ENCODE measurements at places on chromosomes 16 and 17.

DNA sequence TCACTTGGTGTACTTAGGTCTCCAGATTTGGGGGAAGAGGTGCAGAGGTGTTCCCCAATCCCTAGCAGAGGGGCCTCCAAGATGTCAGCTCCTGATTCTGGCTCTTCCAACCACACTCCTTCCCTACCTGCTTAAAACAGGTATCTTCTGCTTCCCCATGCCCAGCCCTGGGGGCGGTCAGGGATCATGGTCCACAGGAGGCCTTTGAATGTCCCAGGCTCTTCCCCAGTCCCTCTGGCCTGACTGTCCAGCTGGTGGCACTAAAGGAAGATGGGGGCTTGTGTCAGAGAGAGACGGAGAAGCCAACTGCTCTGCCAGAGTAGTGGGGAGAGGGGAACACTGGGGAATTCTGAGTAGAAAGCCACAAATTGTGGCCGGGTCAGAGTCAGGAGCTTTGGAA is 3.8 kb downstream of the ARL4D start:
- DNase-seq, result no peak

GRCh38 chr17:77372444-77373298 is 231.9 kb downstream of the SEC14L1 start:
- DNase-seq, result no peak

DNA sequence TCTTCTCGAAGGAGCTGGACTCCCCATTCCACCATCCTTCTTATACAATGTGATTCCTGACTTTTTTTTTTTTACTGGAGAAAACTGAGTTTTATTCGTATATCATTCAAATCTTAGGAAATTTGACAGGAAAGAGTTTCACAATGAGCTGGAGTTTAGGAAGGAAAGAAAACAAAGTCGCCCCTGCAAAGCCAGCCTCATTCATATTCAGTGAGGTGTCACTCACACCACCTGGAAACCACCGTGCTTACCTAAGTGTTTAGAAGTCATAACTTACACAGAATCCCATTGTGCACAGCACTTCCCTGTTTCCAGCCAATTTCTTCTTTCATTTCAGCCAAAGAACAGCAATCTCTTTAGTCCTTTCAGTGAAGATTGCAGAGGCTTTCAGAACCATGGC is 90.3 kb upstream of the CHMP6 start:
- no peak for DNase-seq

DNA sequence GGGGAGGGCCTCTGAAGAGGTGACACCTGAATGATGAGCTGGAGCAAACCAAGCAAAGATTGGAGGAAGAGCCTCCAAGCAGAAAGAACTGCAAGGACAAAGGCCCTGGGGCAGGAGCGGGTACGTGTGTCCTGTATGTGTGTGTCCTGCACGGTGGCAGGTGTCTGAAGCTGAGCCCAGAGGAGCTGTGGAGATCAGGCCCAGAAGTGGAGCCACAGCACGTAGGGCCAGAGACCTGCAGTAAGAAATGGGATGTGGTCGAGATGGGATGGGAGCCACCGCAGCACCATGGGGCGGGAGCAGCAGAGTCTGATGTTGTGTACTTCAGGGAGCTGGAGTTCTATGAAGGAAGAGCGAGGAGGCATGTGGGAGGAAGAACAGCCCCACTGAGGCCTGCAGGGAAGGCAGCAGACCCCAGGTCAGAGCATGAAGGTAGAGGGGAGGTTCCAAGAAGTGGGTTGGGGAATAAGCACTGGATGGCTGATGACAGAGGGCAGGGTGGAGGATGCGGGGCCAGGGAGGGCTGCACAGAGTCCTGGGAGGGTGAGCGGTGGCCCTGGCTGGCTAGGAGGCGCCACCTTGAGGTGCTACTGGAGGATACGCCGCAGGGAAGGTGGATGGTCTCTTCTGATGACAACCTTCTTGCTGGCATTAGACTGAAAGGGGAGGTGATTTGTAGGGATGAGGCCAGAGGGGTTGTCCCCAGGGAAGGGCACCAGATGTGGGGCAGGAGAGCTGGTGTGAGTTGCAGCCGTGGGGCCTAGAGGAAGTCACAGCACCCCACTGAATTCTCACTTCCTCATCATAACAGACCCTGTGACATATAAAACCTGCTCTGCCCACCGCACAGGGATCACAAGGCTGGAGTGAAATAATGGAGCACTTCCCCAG is 10.6 kb upstream of the CETP start:
- DNase-seq, result peak; percentile 38

- DNase-seq, result no peak
Measured at GRCh38 chr16:81518439-81518757, 73.8 kb downstream of the CMIP start.

GRCh38 chr16:23279721-23280153 is 22.4 kb upstream of the SCNN1B start:
- no peak for DNase-seq

DNA sequence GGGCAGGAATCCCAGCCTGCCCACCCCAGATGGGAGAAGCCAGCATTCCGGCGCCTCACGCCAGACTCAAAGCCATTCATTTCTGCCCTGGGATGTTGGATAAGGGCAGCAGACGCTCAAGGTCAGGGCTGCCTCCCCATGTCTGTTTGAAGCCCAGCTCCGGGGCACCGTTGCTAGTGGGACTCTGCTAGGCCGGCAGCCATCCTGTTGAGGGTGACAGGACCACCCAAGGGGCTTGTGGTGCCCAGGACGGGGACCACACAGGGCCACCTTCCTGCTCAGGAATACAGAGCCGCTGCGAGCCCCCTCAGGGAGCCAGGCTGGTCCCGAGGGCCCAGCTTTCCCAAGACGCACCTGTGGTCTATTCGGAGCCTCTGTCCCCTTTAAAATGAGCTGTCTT is 101.7 kb upstream of the CREBBP start:
- no peak for DNase-seq

DNA sequence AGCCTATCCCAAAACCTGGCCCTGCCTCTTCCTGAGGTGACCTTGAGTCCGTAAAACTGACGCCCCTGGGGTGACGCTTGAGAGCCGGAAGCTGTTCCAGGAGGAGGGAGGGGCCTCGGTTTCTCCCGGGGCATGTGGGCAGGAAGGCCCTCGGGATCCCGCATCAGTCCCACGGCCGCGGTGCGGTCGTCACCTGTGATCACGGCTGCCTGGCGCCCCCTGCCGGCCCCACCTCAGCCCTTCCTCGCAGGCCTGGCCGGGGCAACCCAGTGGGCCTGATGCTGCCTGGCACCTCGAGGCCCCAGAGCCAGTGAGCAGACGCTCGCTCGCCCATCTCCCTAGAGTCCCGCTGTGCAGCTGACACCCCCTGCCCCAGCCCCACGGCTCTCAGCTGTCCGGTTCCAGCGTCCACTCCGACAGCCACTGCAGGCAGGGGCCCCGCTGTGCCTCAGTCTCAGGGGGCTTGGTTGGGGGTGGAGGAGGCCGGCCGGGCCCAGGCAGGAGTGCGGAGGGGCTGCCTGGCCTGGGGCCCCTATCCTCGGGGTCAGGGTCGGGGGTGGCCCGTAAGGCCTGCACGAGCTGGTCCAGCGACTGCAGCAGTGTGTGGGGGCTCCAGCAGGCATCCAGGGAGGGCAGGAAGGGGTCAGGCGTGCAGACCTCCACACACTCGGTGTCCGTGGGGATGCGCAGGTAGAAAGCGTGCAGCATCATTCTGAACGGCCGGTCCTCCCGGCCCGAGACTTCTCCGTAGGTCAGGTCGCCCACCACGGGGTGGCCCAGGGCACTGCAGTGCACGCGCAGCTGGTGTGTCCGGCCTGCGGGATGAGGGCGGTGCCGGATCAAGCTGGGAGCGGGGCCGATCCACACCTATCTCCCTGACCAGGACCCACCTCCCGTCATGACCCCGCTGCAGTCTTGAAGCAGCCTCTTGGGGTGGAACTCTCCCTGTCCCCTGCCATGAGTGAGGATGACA is 2.3 kb downstream of the RPUSD1 start:
- DNase-seq, result peak; percentile 51

DNA sequence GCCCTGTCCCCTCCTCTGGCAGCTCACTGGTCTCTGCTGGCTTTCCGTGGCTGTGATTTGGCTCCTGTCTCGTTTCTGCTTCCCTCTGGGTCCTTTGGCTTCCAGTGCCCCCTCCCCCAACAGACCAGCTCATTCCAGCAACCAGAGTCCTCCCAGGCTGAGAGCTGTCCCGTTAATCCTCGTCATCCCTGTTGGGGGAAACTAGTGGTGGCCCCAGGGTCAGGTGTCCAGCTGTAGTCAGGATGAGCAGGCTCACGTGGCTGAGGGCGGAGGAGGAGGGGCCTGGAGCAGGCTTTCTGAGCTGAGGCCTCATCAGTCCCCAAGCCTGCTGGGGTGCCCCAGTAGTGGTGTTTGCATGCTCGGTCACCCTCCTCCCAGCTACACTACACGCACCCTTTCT is 10.7 kb upstream of the CBX4 start:
- DNase-seq, result no peak

DNA sequence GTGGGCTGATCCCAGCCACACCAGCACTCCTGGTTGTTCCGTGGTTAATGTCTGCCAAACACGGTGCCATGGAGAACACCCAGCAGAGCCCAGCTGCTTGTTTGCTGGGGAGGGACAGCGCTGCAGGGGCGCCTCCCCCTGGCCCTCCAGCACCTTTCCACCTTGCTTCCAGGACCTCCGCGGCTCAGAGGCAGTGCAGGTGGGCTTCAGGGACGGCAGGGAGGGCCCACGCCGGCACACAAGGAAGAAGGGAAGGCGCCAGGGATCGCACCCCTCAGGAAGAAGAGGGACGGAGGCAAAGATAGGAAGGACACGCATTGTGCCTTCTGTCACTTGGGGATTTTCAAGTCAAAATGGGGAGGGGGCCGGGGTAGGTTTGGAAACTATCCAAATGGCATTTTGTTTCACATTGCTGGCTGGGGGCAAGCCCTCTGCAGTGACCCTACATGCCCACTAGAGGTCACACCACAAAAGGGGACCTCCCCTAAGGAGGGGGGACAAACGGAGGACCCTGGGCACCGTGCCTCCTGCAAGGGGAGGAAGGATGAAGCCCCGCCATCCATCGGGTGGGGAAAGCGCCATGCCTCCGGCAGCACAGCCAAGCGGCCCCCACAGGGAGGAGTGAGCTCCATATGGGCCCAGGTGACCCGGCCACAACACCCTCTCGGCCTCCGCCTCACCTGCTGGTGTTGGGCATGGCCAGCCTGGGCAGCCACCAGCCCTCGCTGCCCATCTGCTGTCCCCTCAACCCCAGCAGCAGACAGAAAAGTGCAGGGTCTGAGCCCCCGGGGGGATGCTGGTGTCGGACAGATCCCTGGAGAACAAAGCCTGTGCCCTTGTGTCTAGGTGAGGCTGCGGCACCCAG is 7.5 kb upstream of the C16orf95 start:
- no peak for DNase-seq

GRCh38 chr17:17692353-17693252 is 11.3 kb downstream of the RAI1 start:
- DNase-seq, result no peak

- DNase-seq, result no peak
Measured at GRCh38 chr17:32746280-32746679, 130.6 kb downstream of the MYO1D start.

GRCh38 chr16:83951544-83951943 is 1.5 kb upstream of the OSGIN1 start:
- no peak for DNase-seq

DNA sequence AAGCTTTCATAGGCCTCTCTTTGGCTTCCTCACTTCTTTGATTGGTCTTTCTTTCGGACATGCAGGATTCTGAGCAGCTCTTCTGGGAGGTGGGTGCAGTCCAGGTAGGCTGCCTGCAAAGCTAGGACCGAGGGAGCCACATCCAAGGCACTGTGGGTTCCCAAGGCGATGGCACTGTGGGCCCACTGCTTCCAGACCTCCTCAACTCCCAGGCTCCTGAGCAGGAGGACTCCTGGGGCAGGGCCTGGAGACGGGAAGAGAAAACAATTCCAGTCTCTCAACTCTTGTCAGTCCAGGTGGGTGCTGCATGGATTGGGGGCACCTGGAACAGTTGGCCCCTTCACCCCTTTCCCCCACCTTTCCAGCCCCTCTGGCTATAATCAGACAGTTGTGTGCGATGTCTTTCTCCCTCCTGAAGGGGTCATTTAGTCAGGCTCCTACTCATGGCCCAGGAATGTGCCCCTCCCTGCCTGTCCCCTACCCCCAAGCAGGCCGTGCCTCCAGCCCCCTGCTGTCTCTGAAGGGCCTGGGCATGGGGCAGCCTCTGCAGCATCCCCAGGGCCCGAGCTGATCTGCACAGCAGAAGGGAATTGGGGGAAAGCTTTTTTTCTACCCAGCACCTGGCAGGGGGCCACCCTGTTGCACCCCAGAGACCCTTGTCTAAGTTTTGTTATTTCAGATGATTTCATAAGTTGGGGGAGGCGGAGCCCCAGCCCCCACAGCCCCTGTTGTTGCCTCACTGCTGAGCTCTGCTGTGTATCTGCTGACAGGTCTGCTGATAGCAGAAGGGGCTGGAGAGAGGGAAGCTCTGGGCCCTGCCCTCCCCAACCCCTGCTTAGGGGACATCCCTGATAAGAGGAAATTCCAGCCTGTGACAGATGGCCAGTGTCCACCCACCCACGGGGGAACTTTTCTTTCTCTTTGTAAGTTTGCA is 330.3 kb downstream of the SEC14L1 start:
- DNase-seq, result no peak

DNA sequence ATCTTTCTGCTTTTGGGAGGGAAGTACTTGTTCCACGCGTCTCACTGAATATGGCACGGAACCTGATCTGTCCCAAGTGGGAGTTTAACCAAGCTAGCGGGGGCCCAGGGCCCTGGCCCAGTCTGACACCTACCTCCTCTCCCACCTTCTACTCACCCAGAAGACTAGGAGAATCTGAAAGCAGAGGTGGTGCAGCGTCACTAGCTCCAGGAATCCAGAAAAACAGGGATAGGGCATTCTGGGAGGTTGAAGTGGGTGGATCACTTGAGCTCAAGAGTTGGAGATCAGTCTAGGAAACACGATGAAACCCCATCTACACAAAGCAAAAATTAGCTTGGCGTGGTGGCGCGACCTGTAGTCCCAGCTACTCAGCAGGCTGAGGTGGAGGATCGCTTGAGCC is 163.5 kb upstream of the ZNF267 start:
- no peak for DNase-seq

GRCh38 chr16:47872225-47872624 is 283.6 kb downstream of the ABCC12 start:
- no peak for DNase-seq

DNA sequence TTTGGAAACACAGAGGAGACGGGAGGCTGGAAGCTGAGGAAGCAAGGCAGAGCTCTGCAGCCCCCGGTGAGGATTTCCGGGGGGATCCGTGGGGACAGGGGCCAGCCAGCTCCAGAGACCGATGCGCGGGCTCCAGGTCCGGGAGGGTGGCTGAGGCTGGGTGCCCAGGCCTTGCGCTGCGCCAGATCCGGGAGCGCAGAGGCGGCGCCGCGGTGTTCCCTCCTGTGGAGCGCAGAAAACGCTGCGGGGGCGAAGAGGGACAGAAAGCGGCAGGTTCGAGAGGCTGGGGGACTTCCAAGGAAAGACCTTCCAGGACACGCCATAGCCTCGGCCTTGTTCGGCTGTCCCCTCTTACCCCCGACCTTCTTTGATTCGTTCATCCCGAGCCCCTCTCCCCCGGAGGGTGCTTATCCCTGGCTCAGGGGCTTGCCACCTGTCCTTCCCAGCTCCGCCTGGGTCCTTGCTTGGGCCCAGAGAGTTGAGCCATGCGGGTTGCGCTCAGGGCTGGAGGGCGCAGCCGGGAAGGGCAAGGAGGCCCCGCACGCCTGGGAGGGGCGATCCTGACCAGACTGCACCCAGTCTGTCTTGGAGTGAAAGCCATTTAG is 697 bp upstream of the SHISA9 start:
- no peak for DNase-seq
